ENCODE measurements at places on chromosomes 12 and 14.
A peak's percentile ranks its signal among the peaks of the same experiment; 100 is the strongest.

DNA sequence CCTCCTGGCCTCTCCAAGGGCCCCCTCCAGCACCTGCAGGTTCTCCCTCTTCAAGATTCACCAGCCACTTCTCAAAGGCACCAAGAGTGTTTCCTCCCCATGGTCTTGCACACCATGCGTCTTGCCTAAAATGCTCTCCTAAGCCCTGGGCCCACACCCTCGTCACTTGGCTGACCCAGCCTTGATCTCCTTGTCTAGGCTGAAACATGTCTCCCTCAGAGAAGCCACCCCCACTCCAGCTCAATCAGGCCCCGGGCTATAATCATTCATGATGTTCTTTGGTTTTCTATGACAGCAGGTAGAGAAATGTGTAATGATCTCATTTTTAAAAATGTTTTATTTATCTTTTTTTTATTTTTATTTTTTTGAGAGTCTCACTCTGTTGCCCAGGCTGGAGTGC, 88.1 kb downstream of the EFCAB11 start:
- no peak for DNase-seq

DNA sequence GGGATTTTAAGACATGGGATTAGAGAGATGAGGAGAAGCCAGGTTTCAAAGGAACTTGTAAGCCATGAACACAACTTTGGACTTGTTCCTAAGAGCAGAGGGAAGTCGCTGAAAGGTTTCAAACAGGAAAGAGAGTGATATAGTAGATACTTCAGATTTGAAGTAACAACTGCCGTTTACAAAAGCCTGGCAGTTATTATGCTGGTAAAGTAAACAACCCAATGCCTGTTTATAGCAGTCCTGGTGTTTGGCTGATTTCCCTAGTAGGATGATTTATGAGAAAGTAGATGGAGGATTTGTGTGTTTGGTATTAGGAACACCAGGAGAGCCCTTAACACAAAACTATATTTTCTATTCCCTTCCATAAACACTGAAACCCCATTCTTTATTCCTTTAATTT, 285.7 kb downstream of the RMST start:
- no peak for DNase-seq

DNA sequence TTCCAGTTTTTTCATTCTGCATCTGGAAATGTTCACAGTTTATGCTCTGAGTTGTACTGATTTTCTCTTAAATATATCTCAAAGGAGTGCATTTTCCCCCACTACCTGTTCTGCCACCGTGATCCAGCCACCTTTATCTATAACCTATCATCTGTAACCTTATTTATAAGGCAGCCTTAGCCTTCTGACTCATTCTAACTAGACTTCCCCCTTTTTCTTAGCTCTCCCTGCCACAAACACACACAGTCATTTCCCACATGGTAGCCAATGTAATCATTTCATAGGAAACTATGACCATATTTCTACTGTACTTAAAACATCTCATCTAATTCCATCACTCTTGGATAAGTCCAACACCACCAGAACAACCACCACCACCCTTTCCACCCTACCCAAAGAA, 10.8 kb upstream of the GYS2 start:
- DNase-seq: no peak

DNA sequence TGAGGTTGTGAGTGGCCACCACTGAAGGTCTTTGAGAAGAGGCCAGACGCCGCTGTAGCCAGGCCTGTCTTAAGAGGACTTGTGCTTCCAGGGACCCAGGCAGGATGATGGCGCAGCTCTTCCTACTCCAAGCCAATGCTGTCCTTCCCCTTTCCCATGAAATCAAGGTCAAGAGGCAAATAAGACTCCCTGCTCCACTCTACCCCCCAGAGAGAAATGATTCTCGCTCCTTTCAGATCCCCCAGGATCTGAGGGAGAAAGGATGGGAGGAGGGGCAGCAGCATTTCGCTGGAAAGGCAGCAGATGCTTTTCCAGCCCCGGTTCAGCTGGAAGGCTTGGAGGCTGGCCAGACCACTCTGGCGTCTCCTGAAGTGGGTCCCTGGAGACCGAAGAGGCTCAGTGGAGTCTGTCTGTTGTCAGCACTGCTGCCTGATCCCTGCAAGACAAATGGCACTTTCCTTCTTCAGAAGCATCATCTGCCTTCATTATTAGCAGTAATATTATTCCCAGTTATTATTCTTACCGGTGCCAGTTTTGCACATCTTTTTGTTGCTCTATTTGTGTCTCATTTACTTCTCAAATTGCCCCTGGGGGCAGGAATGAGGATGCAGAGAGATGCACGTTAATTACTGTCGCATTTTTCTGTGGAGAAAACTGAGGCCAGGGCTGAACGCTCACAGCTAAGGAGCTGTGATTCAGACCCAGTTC, 51.4 kb downstream of the C14orf132 start:
- DNase-seq: no peak

- no peak for DNase-seq
Observed at GRCh38 chr12:40105265-40105514, 691 bp downstream of the SLC2A13 start.

- peak; percentile 62 for DNase-seq
Observed at GRCh38 chr14:93977790-93978581, 1.6 kb upstream of the ASB2 start.

DNA sequence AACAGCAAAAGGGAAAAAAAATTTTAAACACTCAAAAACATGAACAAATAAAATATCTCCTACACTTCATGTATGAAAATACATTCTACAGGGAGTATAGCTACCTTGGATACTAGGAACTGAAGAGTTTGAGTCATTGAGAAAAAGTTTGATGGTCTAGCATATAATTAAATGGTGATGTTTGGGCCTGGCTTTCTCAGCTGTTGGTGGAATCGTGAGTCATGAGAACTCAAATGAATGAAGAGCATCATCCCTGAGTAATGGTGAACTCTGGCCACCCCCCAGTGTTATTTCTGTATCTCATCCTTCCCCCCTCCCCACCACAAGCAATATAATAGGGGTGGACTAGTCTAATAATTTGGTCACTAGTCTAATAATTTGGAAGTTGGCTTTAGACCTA, 6.7 kb upstream of the SLC6A15 start:
- no peak for DNase-seq

DNA sequence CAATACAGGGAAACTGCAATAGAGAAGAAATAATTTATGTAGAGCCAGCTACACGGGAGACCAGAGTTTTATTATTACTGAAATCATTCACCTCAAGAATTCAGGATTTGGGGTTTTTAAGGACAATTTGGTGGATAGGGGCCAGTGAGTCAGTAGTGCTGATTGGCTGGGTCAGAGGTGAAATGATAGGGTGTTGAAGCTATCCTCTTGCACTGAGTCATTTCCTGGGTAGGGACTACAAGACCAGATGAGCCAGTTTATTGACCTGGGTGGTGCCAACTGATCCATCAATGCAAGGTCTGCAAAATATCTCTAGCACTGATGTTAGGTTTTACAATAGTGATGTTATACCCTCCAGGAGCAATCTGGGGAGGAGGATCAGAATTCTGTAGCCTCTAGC, 486.3 kb downstream of the LRIG3 start:
- no peak for DNase-seq

GRCh38 chr14:70032447-70032846, 153.2 kb downstream of the SMOC1 start:
- DNase-seq: no peak

GRCh38 chr12:63888908-63889635, 44.6 kb downstream of the SRGAP1 start:
- DNase-seq: no peak

DNA sequence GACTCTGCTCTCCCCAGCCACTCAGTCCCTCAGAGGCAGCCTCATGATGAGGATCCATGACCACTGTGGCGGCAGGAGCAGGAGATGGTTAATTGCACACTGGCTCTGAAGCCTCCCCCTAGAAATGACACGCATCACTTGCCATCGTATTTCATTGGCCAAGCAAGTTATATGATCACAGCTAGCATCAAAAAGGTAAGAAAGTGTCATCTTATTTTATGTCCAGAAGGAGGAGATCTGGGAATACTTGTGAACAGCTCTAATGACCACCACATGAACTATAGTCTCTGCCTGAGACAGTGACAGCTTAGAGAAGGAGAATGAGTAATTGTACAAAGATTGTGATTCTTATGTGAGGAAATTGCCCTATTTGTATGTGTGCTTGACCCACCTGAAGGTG, 363.4 kb downstream of the NUAK1 start:
- DNase-seq: no peak

GRCh38 chr12:89765959-89766824, 57.6 kb upstream of the ATP2B1 start:
- DNase-seq: no peak

- DNase-seq: no peak
Observed at GRCh38 chr12:115660211-115660805, 617.2 kb downstream of the MED13L start.

DNA sequence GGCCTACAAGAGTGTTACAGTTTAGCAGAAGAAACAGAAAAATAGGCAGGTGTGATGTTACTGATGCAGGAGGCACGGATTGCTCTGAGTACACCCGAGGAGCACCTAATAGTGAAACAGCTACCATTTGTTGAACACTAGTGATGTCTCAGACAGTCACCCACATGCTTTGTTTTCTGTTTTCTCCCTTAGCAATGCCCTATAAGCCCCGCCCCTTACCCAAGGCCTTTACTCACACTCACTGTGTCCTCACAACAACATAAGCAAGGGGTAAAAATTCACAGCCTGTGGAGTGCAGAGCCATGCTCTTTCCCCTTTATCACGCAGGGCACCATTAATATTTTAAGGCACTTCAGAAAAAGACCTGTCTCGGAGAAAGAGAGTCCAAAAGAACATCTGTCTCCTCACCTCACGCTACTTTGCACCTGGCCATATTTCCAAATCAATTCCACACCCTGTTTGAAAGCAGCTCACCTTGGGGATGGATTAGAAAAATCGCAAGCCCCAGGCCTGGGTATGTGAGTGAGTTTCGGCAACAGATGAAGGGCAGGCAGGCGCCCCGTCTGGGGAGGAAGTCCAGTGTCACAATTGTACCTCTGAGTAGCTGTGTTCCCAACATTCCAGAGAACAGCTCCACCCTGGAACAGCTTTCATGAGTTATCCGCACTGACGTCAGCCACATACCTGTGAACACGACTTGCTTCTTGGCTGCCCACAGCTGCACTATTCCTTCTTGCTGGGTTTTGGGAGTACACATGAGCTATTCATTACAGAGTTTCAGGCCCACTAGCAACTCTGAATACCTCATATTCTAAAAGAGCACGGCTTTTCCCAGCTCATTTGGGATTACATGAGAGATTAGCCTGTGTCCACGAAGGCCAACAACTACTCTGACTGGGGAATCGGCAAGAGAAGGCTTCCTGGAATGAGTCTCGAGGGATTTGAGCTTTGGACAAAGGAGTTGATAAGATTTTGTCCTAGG, 26.0 kb downstream of the MAPK1IP1L start:
- DNase-seq: no peak

DNA sequence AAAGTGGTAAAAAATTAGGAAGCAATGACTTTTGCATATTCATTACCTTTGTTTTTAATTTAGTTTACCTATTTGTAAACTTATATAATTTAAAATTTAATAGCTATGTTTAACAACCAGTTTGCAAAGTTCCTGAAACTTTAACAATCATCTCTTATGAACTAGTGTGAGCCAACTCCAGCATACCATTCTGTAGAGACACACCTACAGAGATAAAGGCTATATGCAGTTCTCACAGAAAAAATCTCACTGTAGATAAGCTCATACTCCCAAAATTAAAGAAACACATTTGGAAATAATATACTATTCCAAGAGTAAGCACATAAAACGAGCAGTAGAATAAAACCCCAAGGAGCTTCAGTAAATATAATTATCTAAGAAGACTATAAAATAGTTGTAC, 77.5 kb downstream of the CDK17 start:
- DNase-seq: no peak

DNA sequence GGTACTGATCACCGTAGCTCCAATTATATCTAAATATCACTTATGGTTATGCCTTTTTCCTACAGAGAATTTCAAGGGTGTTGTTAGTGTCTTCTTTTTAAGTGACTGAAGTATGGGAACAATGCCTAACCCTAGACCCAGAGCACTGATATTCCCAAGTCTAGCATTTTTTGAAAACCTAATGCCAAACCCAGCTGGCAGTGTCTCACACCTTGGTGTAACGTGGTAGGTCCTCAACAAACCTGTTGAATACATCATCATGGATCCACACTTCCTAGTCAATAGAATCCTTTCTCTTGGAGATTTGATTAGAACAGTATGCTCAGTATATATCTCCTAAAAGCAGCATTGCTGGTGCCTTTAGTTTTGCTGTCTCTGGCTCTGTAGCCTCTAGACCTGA, 37.7 kb upstream of the RMST start:
- no peak for DNase-seq

- DNase-seq: no peak
Observed at GRCh38 chr12:109092497-109093021, 713 bp downstream of the ALKBH2 start.

DNA sequence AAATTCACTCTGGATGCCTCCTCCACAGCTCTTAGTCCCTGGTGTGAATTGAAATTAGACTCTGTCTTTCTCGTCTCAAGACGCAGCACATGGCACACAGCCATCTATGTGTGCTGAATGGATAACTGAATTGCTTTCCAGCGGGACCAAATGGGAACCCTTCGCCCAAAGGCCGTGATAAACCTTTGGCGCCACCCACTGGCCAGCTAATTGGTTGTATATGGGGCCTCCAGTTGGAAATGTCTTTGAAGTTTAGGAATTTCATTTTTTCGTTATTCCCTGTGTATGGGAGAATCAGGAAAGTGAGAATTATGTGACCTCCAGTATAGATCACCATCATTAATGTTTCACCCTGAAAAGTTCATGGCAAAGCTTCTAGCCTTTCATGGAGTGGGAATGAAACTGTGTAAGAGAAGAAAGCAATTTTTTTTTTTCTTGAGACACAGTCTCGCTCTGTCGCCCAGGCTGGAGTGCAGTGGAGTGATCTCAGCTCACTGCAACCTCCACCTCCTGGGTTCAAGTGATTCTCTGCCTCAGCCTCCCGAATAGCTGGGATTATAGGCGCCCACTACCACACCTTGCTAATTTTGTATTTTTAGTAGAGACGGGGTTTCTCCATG, 9.8 kb upstream of the HSP90AA1 start:
- peak; percentile 63 for DNase-seq

DNA sequence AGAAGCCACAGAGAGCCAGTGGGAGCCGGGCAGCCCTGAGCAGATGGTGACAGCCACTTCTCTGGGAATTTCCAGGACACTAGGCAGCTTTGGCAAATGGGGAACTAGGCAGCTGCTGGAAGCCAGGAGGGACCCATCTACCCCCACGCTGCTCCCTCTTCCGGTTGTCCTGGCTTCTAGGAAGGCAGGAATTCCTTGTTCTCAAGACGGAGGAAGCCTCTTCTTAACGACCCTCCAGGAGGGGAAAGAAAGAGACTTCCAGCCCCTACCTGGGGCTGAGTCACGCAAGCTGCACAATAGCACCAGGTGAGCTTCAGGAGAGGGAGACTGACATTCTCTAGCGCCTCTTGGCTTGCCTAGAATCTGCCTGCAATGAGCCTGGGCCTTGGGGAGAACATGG, 141.5 kb downstream of the ANO2 start:
- DNase-seq: no peak
